Stimulated activated CD4-positive, alpha-beta T cell treated with anti-CD3 and anti-CD28 coated beads, Interleukin-12 subunit alpha, Interleukin-12 subunit beta, amount 100 ng/mL, for 24 hours (primary cell): ENCODE measurements at places on chromosomes 2 and 18.
A peak's percentile ranks its signal among the peaks of the same experiment; 100 is the strongest.

- peak; percentile 14 for DNase-seq
Measured at GRCh38 chr18:11981543-11982366, 448 bp downstream of the IMPA2 start.

- no peak for DNase-seq
Measured at GRCh38 chr2:203399031-203399430, 70.8 kb downstream of the ABI2 start.

GRCh38 chr2:33373986-33374385 is 102.5 kb upstream of the RASGRP3 start:
- no peak for DNase-seq

DNA sequence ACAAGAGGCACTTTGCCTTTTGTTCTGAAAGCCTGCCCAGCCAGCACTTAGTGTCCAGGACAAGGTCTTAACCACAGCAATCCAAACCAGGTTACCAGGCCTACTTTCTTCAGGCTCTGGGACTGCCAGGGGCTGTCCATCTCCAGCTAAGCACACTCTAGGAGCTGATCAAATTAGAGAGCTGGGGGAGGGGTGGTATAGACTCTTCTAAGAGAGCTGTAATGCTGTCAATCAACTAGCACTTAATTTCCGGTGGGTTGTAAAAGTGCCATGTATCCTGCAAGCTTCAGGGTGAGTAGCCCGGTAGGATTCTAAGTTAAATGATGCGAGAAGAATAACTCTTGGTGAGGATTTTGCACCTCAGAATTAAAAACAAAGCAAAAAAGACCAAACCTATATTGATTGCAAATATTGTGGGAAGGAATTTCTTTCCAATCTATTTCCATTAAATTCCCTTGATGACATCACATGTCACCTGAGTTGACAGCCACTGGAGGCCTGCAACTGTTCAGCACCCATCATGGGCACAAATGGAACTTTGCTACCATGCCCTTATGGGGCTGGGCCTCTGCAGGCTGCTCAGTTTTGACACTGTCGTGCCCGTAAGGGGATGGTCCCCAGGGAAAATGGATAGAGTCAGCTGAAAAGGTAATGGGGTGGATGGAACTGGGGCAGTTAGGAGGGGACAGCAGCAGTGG is 8.7 kb upstream of the COX7A2L start:
- no peak for DNase-seq

DNA sequence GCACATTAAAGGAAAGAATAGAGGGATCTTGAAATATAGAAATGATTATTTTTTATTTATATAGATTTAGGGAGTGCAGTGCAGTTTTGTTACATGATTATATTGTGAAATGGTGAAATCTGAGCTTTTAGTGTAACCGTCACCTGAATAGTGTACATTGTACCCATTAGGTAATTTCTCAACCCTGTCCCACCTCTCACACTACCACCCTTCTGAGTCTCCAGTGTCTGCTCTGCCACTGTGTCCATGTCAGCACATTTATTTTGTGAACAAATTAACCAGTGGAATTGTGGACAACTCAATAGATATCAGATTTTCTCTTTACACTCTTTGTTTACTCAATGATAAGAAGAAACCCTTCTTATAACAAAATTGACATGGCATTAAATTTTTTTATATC is 24.2 kb downstream of the APLF start:
- no peak for DNase-seq

DNA sequence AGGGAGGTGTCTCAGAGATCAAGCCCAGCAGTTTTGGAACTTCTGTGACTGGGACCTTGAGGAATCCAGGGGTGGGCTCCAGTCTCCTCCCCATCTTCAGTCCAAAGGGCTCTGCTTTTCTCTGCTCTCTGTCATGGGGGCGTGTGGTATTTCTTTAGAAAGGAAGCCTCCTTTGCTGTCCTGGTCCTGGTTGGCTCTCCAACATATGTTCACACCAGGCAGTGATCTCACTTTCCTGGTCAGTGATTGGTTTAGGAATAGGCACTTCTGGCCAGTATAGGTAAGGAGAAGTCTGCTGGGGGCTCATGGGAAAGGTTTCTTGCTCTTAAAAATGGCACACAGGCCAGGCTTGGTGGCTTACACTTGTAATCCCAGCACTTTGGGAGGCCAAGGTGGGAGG is 115.5 kb upstream of the HAAO start:
- DNase-seq, result no peak

GRCh38 chr2:134500211-134500935 is 218.4 kb downstream of the TMEM163 start:
- no peak for DNase-seq

GRCh38 chr2:239208465-239209180 is 192.2 kb downstream of the HDAC4 start:
- DNase-seq, result no peak

- DNase-seq, result no peak
Measured at GRCh38 chr2:130288467-130289403, 54.0 kb upstream of the IMP4 start.

GRCh38 chr2:232321156-232321816 is 57.3 kb upstream of the ALPP start:
- peak; percentile 28 for DNase-seq

- no peak for DNase-seq
Measured at GRCh38 chr2:152051436-152051835, 47.4 kb downstream of the CACNB4 start.

DNA sequence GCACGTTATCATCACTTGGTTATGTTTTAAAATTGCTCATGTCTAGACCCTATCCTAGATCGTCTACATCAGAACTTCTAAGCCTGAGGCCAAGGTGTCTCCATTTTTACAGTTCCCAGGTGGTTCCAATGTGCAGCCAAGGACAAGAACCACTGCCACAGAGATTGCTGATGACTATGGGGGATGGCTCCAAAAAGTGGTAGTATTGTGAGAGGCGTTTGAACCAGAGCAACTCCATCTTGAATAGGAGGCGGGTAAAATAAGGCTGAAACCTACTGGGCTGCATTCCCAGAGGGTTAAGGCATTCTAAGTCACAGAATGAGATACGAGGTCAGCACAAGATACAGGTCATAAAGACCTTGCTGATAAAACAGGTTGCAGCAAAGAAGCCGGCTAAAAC is 212.6 kb upstream of the FBXO11 start:
- DNase-seq, result no peak

DNA sequence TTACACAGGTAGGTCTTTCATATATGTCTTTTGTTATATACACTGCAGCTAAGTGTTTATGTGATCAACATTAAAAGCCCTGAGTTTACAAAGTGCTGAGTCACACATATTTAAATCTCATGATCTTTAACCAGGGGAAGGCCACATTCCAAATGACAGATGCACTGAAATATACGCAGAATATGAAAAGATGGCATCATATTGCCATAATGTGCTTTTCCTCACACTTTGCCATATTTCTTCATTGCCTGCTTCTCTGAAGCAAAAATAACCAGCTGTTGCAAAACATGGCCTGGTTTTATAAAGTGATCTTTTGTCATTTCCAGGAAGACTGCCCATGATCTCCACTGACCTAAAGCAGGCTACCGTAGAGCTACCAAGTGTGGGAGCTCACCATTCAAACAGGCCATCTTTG is 93.5 kb upstream of the MAPRE2 start:
- DNase-seq, result no peak
